T-cell (primary cell): ENCODE measurements at places on chromosomes 7 and 10.

DNA sequence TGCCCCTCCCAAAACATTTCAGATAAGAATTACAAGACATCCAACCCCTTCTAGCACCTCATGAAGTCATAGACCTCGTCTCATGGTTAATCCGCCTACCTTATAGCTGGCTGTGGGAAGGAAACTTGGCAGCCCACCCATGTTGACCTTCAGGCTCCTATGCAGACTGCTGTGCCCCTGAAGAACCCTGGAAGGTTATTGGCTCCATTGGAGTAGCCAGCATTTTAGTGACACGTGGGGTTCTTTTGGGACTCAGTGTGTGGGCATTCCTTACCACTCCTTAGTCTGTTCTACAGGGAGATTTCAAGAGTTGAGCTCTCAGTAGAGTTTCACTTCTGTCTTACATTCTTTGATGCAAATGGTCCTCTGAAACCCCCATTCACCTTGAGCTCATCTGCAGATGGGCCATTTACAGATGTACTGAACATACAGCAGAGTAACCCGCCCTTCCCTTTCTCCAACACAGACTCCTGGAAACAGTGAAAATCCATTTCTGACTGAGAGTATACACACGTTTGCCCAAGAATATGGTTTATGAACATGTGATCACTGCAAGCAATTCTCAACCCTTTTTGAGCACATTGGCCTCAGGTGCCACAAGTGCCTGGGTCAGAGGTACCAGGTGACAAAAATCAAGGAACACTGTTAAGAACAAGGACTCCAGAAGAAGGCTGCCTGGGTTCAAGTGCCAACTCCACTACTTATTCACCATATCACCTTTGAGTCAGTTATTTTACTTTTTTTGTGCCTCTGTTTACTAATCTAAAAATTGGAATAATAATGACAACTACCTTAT lies 54.0 kb upstream of the HECW1 start:
- DNase-seq, result no peak

DNA sequence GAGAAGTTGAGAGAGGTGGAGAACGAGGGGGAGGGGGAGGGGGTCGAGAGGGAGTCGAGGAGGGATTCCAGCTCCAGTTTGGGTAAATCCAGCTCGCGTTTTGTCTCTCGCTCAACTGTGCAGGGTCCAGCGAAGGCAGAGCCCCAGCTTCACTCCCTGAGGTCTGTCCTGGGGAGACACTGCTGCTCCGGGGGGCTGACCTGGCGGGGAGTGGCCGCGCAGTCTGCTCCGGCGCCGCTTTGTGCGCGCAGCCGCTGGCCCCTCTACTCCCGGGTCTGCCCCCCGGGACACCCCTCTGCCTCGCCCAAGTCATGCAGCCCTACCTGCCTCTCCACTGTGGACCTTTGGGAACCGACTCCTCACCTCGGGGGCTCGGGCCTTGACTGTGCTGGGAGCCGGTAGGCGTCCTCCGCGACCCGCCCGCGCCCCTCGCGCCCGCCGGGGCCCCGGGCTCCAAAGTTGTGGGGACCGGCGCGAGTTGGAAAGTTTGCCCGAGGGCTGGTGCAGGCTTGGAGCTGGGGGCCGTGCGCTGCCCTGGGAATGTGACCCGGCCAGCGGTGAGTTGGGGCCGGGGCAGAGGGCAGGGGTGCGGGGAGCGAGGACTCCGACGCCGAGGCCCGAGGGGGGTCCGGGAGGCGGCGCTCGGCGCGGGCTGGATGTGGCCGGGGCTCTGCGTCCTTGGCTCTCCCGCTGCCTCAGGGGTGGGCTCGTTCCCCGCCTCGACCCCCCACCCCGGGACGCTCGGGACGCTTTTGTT lies at the start of gene TET1:
TET1 (plus strand) TSS at position 152 of the 757 bp plus-strand sequence. CDS start 12,002 bp downstream, outside the sequence.
- DNase-seq, result no peak

GRCh38 chr7:51121931-51122425 lies 194.6 kb downstream of the COBL start:
- no peak for DNase-seq

DNA sequence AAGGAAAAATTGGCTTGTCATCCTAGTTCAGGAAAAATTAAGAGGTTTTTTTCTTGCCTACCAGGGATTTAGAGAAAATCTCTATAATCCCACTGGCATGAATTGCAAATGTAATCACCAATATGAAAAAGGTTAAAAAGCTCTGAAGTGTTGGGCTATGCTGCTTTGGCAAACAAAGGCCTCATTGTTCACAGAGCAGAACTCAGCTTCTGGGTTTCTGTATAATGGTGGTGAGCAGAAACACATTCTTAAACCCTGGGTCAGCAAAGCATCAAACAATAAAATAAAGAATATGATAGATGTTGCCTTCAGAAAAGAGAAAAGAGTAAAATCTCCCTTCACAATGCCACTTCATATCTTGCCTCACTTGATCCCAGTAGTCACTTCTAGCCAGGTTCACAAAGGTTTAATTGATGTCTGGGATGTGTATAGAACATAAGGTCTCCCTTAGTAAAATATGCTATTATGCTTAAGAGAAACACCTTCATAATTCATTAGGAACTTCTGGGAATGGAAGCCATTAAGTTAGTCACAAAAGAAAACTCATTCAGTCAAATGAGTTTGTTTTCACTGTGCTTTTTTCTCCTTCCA lies 1255.5 kb upstream of the PHF14 start:
- no peak for DNase-seq

- no peak for DNase-seq
These were observed 2.1 kb upstream of the FLNC start for GRCh38 chr7:128827971-128828711.

GRCh38 chr7:43462836-43463235 lies 120.1 kb upstream of the STK17A start:
- DNase-seq, result no peak

DNA sequence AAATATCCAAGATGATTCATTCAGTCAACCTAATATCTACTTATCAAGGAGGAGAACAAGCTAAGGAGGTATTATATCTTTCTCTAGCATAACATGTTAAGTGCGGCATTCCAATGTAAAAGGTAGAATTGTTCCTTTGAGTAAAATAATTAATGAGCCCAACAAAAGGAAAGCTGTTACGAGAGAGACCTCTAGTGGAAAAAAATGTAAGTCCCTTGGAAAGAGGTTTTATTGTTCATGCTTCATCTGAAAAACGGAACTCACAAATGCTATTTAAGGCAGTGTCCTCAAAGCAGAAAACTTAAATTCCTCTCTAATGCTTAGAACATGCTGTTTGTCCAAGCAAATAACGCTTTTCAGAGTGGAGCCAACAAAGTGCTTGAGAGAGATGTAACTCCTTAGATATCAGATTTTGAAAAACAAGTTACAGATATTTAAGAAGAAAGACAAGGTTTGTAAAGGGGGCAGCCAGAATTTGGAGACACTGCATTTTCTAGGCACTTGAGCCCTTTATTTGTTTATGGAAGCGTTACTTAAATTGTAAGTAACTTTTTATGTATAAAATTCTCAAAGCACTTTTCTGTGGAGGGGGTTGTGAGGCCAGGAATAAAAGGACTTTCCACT lies 119.9 kb downstream of the TFEC start:
- DNase-seq, result no peak

GRCh38 chr7:55387062-55387965 lies 22.2 kb downstream of the LANCL2 start:
- no peak for DNase-seq

DNA sequence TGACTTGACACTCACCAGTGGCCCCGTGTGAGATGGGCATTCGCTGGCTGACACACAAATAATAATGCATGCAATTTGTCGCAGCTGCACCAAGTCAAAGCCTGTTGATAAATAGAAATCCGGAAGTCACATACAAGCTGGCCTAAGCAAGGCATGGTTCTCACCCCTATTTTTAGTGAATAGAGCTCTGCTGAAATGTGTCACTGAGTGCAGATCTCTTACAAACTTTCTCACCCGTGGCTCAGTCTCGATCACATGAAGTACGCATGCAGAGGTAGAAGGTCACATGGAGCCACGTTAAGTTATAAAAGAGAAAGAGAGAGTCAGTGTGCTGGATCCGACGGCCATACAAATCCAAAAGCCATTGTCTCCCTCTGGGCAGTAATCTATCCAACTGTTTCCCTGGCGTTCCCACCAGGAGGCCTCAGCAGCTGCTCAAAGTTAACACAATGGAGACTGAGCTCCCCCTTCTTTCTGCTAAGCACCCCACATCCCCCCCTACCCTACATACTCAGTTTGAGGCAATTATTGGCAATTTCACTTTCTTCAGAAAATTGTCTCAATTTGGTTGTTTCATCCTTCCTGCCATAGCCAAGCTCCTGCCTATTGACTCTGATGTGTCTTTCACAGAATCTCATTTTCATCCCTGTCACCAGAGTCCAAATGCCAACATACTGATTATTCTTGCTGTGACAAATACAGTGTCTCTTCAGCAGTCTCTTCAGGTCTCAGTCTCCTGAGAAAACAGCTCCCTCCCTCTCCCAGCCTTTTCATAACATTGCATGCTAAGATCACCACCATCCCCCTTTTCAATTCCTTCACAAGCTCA lies 473.3 kb upstream of the NRP1 start:
- DNase-seq, result no peak

DNA sequence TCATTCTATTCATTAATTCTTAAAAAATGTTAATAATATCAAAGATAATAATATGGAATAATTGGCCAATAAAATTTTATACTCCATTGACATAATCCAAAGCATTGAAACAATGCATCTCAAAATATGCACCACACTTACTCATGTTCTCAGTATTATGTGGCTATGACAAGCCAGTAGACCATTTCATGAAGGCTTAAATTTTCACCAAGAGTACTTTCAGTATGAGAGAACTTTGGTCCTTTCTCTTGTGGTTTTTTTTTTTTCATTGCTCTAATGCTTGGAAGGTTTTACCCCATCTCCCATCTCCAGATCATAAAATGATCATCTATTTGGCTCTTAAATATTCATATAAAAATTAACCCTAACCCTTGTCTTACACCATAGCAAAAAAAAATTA lies 45.5 kb upstream of the TMEM140 start:
- DNase-seq, result no peak

- DNase-seq, result no peak
These were observed 122.4 kb downstream of the SLC16A9 start for GRCh38 chr10:59587083-59587755.

GRCh38 chr7:17556247-17556956 lies 257.9 kb downstream of the AHR start:
- DNase-seq, result no peak

- DNase-seq, result no peak
These were observed 9.9 kb downstream of the LRRC4 start for GRCh38 chr7:128021366-128021765.

DNA sequence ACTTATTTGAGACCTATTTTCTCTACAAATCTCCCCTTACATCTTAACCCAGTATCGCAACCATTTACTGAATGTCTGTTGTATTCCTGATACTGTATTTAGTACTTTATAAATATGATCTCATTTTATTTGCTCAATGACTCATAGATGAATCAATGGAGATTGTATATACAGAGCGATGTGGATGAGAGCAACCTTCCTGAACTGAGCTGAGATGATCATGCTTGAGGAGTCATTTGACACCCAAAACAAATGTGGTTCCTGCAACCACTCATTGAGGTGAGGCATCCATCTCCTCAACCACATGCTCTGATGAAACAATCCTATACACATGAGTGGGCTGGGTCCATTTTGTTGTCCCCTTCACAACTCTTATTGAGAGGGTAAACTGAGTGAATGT lies 250.0 kb downstream of the CDC14C start:
- no peak for DNase-seq

DNA sequence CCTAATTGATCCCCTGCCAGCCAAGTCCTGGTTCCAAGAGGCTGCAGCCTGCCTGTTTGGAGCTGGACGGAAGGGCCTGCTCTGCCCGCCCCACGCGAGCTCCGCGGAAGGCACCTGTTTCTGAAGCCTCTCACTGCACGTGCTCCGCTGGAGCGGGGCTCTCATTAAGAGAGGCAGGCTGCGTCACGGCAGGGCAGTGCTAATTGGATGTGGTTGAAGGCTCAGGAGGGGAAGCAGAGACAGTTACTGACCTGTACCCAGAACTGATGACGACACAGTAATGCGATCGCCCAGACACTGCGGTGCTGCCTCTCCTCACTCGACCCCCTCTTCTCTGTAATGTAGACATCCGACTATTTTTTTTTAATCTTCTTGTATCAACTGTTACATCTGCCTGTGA lies 411.1 kb upstream of the MGMT start:
- DNase-seq, result no peak

DNA sequence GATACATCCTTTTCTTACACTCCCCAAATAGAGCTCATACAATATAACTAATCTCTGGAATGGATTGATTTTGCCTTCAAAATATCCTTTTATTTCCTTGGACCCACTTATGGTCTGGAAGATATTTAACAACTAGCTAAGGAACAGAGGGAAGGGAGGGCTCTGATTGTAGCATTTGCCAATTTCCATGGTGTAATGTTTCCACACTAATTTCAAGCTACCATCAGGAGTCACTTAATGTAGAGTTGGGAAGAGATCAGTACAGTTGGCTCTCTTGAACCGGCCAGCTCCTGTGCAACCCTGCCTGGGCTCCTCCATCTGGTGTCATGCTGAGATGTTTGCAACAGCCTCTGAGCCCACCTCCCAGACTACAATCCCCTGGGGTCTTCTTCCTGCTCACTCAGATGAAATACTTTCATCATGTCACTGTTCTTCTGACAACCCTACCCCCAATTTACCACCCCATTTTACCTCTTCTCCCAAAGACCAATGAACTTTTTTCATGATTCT lies 8.0 kb upstream of the IL6 start:
- no peak for DNase-seq
